ENCODE measurements at places on chromosomes 6 and 20.

DNA sequence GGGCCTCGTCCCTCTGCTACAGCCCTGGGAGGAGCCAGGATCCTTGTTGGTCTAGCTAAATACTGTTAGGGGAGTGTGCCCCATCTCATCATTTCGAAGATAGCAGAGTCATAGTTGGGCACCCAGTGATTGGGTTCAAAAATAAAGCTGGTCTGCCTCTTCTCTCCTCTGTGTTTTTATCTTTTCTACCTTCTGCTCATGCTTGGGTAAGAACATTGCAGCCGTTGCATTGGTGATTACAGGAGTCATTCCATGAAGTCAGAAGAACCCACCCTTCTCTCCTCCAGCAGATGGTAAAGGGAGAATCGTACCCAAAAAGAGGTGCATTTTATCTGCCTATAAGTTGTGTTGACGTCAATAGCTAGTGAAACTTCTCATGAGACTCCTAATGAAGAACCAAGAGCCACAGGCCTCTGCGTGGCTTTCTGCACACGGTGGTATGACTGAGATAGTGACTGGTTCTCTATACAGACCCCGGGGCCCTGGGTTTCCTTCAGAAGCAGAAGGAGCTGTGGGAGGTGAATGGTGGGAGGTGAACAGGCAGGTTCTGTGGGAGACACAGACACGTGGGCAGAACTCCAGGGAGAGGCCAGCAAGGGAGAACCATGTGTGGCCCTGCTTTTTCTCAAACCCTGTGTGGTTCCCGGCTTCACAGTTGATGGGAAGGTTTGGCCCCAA is 5.7 kb upstream of the FAM209A start:
- no peak for DNase-seq

GRCh38 chr6:2375443-2375842 is 130.0 kb upstream of the GMDS start:
- no peak for DNase-seq

DNA sequence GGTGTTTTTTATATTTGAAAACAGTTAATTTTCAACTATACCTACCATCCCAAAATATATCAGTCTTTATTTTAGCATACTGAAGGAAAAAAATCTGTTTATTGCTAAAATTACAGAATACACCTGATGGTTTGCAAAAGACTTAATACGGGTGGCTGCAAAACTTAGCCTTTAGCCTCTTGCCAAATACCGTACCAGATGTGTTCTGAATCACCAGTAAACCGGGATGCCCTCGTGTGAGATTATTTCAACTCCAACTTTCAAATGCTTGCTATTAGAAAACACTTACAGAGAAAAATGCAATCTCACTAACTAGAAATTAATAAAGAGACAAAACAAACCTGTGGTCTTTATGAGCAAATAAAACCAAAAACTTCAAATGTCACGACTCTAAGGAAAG is 36.0 kb downstream of the REV3L start:
- no peak for DNase-seq

DNA sequence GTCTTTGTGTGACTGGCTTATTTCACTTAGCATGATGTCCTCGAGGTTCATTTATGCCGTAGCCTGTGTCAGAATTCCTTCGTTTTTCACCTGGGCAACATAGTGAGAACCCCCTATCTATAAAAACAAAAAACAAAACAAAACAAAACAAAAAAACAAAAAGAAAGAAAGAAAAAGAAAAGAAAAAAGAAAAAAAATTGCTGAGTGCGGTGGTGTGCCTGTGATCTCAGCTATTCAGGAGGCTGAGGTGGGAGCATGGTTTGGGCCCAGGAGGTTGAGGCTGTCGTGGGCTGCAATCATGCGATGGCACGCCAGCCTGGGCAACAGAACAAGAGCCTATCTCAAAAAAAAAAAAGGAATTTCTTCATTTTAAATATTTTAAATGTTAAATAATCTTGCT is 38.4 kb downstream of the VEGFA start:
- DNase-seq, result no peak

DNA sequence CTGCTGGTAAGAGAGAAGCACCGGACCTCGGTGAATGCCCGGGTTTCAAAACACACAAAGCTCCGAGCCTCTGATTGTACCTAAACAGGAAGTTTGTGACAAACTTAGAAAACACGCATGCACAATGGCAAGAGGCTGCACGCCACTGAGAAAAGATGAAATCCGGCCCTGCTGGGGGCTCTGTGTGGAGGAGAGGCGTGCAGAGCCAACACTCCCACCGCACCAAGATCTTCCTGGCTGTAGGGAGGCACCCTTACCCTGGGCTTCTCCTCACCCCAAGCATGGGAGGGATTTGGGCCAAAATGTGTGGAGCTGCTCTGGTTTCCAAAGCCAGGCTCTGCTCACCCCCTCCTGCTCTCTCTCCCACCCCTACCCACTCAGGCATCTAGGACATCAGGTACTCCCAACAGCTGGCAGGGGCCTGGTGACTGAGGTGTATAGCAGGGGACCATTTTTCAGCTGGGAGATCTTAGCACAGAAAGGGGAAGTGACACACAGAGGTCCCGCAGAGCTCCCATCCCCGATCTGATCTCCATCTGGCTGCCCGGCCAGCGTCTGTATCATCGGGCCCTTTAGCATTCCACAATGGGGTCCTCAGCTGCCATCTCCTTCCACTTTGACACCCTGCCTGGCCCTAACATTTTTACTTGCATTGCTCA is 84.2 kb downstream of the TRERF1 start:
- no peak for DNase-seq

GRCh38 chr6:152976749-152977148 is 6.1 kb downstream of the FBXO5 start:
- no peak for DNase-seq

DNA sequence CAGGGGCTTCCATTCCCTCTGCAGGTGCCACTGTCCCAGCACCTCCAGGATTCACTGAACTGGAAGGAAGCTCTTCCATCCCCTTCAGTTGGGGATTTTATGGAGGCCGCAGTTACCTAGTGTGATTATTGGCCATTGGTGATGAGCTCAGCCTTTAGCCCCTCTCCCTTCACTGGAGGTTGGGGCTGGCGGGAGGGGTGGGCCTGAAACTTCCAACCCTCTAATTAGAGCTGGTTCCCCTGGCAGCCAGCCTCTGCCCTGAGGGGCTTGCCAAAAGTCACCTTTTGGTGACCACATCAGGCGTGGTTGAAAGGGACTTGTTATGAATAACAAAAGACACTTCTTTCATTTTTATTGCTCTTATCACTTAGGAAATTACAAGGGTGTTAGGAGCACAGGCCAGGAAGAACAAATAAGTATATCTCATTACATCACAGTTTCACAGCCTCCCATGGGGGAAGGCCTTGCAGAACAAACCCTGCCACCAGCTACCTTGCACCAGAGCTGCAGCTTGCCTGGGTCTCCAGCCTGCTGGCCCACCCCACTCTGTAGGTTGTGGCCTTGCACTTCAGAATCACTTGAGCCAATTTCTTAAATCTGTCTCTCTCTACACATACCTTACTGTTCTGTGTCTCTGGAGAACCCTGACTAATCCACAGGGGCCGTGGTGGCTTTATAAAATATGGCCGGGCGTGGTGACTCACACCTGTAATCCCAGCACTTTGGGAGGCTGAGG is 5.0 kb downstream of the PYGB start:
- no peak for DNase-seq

DNA sequence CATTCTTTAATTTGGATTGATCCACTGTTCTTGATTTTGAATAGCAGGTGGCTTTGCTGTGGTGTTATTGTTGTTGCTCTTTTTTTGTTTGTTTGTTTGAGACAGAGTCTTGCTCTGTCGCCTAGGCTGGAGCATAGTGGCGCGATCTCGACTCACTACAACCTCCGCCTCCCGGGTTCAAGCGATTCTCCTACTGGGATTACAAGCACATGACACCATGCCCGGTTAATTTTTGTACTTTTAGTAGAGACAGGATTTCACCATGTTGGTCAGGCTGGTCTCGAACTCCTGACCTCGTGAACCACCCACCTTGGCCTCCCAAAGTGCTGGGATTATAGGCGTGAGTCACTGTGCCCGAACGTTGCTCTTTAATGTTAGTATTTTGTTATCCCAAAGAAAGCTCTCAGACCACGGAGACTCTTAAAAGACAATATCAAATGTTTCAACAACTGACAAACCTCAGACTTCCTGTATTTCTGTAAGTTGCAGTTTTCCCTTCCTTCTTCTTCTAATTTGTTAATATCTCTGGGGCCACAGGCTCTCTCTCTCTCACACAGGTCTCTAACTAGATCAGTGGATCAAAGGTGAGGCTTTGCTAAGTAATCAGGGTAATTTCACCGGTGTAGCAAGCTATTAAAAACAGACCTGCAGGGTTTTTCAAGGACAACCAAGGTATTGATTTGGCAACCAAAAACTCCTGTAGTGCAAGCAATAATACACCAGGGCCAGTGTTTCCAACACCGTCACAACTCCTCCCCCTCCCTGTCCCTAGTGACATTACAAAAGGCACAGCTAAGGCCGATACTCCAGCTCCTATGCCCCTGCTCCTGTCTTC is 48.8 kb upstream of the ZNF217 start:
- no peak for DNase-seq

DNA sequence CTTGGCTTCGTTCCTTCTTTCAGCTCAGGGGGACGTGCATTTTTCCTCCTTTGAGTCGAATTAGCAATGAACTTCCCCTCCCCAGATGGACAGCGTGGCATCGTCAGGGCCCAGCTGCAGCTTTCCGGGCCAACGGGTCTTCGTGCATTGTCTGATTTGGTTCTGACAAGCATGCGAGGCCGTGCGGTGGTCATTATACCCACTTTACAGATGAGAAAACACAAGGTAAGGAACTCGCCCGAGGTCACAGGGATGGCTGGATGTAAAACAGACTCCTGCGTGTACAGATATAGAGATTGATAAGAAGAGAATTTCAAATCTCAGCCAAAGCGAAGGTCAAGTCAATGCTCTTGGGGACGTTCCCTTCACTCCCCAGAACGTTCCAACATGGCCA is 187.6 kb upstream of the SULF2 start:
- no peak for DNase-seq

DNA sequence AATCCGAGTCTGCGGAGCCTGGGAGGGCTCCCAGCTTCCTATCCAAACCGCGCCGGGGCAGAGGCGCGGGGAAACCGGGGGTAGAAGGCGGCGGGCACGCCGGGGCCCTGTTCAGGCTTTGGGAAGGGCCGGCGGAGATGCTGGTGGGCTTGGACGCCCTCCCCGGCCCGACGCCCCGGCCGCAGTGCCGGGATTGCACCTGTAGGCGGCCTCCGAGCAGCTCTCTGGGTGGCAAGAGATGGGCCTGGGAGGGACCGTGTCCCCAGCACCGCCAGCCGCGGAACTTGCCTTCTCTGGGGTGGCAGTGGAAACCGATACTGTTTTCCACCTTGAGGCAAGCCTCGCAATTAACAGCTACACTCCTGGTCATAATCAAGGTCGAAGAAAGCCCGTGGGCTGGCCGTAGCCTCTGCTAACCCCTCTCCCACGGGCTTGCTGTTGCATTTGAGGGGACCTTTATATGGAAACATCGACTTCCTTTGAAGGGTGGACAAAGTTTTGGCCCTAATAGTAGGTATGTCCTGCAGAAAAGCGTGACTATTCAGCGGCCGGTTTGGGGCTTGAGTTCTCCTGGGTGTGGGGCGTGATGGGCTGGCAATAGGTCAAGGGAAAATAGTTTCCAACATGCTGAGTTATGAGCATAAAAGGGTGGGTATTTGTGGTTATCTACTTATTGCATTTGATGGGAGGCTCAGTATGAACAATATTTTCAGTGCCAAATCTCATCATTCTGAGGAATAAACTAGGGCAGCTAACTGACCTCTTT is 1.1 kb upstream of the JAG1 start:
- DNase-seq, result no peak

- DNase-seq, result no peak
Measured at GRCh38 chr20:19855416-19855815, 97.4 kb downstream of the RIN2 start.

GRCh38 chr6:73234733-73235132 is 9.4 kb upstream of the KHDC1L start:
- DNase-seq, result peak; percentile 28

DNA sequence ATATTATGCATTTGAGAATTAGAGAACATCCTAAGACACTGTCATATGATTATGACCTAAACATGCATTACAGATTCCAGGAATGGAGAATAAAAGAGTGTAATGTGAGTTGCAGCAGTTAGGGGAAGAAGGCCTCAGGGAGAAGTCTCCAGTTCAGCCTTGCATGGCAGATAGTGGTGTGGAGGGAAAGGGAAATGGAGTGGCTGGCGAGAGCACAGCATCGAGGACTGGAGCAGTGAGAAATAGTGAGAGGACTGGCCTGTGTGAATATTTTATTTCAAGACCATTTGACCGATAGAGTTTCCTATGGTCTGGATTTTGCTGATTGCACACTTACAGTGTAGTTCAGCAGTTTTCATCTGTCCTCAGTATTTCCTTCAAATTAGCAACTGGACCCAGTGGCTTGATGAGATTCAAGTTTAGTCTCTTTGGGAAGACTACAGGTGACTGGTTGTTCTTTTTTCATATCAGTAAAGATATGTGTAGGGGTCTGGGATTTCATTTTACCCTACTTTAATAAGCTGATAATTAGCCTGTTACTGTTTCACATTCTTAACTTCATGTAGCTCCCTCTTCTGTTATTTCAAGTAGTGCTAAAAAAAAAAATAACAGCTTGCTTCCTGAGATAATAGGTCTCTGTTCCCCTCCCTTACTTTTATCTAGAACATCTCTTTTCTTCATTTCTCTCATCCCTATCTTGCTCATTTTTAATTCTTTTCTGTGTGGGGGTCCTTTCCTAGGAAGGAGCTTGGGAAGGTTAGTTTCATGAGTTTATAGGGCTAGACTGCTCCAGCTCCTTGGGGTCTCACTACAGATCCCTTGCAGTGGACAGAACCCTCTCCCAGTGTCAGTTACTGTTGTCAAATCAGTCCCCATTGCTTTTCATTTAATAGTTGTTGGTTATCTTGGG is 27.9 kb downstream of the BLTP3A start:
- DNase-seq, result no peak

DNA sequence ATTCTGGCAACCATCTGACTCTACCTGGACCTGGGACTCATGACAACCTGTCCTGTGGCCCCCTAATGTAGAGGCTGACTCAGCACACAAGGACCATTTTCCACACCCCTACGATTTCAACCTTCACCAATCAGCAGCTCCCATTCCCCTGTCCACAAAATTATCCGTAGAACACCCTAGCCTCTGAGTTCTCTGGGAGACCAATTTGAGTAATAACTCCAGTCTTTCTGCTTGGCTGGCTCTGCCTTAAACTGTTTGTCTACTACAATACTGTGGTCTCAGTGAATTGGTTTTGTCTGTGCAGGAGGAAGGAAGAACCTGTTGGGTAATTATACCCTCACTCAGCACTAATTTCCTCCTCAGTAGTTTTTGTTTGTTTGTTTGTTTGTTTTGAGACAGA is 99.3 kb upstream of the MRPS10 start:
- DNase-seq, result no peak

DNA sequence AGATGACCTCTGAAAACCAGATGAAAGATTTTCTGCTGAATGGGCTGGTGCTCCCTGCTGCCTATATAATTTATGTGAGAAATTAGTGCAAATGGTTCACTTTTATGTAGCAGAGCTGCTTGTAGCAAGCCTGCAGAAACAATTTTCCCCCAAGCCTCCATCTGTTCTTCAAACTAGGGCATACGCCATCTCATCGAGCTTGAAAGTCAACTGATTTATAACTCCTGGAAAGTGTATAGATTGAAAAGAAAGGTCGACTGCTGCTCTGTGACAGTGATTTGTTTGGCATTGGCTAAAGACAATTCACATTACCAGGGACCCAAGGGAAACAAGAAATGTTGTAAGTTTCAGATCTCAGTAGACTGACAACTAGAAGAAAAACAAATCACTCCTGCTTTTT is 93.3 kb downstream of the PACRG start:
- no peak for DNase-seq

- DNase-seq, result no peak
Measured at GRCh38 chr6:25007269-25007699, 71.5 kb upstream of the RIPOR2 start.

GRCh38 chr20:32227306-32227705 is 19.6 kb downstream of the POFUT1 start:
- DNase-seq, result no peak
